ENCODE measurements at places on chromosomes 11 and 22. TPM values are rescaled to one million over a fixed set of nuclear protein-coding genes. Genes with fewer than 3 reads are reported as not detected.

DNA sequence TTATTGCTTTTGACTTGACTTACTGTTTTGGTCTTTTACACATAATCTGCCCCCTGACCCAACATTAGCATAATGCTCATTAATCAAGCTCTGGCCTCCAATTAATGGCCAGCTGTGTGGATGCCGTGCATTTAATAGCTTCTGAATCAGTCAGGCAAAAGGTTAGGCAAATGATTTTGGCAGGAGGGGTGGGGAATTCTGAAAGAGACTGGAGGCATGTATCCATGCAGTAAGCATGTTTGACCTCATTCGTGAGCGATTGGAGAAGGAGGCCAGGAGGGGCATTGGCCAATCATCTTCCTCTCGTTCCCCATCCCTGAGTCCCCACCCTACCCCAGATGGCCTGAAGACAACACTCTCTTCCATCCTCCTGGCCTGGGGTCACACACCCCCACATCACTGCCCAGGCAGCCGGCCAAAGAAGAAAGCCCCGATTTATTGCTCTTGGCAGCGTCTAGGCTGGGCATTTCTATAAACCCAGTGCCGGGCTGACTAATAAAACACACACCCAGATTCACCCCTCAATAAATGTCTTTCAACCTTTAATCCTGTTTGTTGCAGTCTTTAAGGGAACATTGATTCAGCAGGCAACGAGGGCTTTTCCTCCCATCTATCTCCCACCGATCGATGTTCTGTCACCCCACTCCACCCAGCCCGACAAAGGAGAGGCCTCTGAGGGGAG lies 150.0 kb downstream of the OPCML start:
- DNase-seq = no peak

- no peak for DNase-seq
Observed at GRCh38 chr22:40782521-40782920, 36.6 kb downstream of the SLC25A17 start.

DNA sequence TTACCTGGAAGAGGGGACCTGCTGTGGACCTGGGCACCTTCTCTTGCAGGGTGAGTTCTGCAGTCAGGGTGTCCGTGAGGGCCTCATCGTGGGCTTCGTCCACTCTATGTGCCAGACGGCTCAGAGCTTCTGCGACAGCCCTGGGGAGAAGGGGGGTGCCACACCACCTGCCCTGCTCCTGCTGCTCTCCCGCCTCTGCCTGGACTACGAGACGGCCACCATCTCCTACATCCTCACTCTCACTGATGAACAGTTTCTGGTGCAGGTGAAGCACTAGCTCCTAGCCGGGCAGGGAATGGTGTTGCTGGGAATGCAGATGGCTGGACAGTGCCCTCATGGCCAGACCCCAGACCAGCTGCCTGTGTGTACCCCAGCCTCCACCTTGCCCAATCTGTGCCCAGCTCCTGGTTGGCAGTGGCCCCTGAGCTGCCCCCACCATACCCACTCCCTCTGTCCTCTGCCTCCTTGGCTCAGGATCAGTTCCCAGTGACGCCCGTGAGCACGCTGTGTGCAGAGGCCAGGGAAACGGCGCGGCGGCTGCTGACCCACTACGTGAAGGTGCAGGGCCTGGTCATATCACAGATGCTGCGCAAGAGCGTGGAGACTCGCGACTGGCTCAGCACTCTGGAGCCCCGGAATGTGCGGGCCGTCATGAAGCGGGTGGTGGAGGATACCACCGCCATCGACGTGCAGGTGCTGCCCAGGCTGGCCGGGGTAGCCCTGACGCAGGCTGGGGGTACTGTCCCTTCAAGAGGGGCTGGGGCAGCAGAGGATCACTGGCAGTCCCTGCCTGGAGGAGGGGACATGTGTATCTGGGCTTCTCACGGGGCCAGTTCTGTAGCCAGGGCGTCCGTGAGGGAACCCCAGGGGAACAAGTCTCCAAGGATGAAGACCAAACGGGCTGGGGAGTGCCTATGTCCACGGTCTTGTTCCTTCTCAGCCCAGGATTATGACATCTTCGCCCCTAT lies 2.2 kb upstream of the TM7SF2 start:
- no peak for DNase-seq

Gene MAJIN
- polyA plus RNA-seq = not detected

- no peak for DNase-seq
Observed at GRCh38 chr11:32829680-32830412, at the start of gene PRRG4. TSS of gene PRRG4 (plus strand) at chr11:32829927. CDS start at chr11:32830530, 603 bp downstream.

Gene RFPL3
- polyA plus RNA-seq = not detected

DNA sequence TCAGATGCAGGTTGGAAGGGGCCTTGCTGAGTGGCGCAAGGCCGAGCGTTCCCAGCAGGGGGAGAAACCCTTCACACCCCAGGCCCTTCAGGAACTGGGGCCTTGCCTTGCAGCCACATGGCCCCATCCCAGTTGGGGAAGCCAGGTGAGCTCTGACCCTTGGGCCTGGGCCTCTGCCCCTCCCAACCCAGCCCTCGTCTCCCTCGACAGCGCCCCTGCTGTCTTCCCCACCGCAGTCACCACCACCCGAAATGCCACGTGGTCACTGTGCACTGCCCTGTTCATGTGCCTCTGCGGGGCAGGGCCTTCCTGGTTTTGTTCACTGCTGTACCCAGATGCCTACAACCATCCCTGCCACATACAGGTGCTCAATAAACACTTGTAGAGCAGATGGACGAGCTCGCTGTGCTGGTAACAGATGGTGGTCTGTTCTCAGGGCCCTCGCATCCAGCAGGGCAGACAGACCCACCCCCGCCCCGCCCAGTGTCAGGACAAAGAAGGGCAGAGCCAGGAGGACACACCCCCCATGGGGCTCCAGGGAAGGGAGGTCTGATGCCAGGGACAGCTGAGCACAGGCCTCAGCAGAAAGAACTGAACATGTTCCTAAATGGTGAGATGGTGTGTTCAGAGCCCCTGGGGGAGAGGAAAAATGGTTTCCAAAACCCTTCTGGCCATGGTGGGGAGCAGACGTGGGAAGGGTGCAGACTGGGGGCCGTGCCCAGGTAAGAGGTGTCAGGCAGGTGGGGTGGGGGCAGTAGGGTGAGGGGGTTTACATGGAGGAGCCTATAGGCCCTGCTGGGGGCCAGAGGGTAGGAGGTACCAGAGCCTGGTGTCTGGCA lies 3.7 kb downstream of the POLR2L start:
- DNase-seq = no peak

Gene ACAT1
- 120 TPM for polyA plus RNA-seq

Gene CDCA5
- 4.2 TPM for polyA plus RNA-seq

DNA sequence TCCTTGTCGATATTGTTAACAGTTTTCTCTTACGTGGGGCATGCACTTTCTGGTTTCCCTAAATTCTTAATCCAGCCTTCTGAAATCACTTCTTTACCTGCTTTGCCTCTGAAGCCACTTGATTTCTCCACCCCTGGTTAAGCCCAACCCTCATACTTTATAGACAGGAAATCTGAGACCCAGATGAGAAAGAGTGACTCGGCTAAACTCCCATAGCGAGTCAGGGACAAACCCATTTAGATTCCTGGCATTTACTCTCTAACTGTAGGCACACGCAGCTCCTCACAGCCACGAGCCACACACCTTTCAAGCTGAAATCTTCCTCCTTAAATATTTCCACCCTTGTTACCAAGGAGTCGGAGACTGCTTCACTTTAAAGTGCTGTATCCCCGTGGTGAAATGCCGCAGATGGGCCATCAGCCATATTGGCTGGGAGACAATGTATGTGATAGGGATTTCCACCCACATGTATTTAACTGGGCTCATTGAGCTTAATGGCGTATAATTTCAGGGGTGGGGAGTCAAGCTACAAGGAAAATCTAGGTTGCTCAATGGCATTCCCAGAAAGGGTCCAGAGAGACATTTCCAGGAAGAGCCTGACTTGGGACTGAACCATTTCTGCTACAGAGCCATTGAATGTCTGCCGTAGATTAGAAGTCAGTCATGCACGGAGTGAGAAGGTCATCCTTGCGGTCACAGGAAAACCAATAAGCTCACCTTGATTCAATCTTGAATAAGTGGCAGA lies 49.9 kb upstream of the GRK3 start:
- no peak for DNase-seq

DNA sequence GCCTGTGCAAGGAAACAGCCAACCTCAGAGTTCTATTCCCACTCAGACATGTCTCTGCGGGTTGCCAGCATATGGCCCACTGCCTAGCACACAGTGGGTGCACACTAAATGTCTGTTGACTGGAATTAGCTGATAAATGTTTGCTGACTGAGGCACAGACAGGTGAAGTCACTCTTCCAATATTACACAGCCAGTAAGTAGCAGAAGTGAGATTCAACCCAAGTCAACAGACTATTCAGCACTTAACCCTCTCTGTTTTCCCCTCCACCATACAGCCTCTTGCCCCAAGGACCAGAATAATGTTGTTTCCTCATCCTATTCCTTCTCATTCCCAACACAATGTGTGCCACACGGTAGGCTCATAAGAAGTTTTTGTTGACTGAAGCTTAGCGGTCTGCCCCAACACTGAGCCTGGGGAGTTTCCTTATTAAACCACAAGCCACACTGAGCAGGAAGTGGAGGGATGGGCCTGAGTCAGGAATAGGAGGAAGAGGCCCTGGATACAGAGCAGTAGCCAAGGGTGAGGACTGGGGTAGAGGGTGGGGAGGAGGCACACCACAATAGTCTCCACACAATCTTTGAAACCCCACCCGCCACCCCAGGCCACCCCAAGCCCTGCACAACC lies 15.7 kb upstream of the IL10RA start:
- no peak for DNase-seq

GRCh38 chr11:106998116-106998915 lies 20.0 kb downstream of the GUCY1A2 start:
- DNase-seq = no peak

Gene SEPTIN5
- polyA plus RNA-seq = 15.5 TPM

GRCh38 chr11:5700421-5701054 lies 10.9 kb downstream of the TRIM22 start:
- DNase-seq = no peak

- no peak for DNase-seq
Observed at GRCh38 chr11:25094085-25094802, 597.4 kb downstream of the LUZP2 start.

Gene SLC22A9
- not detected for polyA plus RNA-seq

Gene FGF4
- polyA plus RNA-seq = not detected

DNA sequence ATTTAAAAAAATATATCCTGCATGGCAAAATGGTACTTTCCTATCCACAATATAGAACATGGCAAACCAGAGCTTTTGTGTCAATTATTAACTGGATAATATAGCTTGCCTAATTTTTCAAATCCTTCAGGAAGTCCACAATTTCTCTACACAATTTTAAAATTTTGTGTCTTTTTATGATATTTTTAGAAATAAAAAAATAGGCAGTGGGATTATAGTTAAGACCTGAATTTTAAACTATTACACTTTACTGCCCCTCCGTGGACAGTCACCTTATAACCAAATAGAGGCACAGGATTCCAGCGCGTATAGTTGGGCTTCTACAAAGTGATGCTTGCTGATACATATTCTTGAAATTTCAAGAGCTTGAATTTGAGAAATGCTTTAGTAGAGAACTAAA lies 2.1 kb upstream of the DMC1 start:
- DNase-seq = no peak

Gene GPHA2
- polyA plus RNA-seq = not detected

DNA sequence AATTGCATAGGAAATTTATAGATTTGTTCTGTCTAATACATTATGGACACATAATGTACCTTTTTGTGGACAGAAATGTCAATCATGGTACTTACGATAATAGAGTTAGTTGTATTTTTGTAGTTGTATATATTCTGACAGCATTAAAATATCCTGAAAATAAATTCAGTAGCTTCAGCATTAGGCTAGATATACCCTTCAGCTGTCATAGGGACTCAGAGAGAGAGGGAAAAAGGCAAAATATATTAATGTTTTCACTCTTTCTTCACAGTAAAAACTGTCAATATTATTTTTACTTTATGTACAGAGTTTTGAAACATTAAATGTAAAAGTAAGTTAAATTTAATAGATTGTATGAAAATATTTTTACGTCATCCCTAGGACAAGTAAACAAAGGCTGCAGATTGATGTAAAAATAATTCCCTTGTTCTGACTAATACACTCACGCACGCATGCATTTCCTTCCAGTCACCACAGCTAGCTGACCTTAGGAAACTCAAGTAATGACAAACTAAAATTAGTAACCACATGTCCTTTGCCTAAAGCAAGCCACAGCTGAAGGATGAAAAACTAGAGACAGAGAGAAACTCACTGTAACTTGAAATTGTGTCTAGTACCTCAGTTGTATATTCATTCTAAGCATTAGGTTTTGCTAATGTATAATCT lies 104.7 kb upstream of the CARD18 start:
- DNase-seq = peak; percentile 77

DNA sequence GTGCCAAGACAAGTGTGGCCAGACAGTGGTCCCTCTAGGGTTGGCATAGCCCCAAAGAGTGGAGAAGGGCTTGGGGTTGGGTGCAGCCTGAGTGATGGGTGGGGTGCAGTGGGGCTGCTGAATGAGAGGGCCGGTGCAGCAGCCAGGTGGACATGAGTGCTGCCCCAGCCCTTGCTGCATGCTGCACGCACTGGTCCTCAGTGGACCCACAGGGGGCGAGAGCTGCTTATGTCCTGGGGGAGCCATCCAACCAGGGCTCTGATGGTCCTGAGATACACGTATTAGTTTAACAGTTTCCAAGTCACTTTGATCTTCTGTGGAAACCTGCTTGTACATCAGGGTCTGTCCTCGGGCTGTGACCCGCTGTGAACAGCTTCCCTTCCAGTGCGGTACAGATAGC lies 23.9 kb upstream of the ACR start:
- DNase-seq = no peak

Gene HPX
- polyA plus RNA-seq = 0.32 TPM

- no peak for DNase-seq
Observed at GRCh38 chr11:44256673-44257291, 53.2 kb downstream of the ALX4 start.

DNA sequence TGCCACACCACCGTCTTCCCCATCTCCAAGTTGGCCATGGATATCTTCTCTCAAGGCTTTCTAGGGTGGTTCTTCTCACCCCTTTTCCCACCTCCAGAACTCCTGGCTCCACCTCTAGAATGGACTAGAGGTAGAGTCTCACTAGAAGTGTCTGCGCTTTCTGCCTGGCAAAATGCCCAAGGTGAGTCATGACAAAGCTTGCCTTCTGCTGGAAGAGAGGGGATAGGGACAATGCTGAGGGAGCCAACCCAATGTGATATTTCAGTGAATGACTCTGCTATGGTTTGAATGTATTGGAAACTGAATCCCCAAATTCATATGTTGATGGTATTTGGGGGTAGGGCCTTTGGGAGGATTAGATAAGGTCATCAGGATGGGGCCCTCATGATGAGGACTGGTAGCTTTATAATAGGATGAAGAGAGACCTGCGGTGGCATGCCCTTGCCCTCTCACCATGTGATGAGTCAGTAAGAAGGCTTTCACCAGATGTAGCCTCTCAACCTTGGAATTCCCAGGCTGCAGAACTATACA lies 4.1 kb upstream of the CD82 start:
- no peak for DNase-seq

Data from AG04450 (cell line).